ENCODE measurements at places on chromosomes 7 and 10.

DNA sequence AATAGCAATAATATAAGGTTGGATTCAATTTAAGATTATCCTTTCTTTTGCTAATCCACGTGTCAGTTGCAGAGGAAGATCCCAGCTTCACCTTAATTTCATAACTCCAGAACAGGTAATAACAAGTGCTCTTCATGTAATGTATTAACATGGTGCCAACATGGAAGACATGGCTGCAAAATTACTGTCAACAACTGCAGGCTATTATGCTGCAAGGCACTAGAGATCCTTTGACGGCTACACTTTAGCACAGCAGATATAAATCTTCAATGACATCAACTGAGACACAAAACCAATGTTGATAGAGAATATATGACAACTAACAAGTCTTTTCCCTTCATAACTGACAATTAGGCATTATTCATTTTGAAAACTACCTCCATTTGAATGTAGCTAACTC lies 96.1 kb downstream of the RNF133 start:
- no peak for DNase-seq

GRCh38 chr10:78687626-78688025 lies 381.1 kb upstream of the ZMIZ1 start:
- DNase-seq = no peak

DNA sequence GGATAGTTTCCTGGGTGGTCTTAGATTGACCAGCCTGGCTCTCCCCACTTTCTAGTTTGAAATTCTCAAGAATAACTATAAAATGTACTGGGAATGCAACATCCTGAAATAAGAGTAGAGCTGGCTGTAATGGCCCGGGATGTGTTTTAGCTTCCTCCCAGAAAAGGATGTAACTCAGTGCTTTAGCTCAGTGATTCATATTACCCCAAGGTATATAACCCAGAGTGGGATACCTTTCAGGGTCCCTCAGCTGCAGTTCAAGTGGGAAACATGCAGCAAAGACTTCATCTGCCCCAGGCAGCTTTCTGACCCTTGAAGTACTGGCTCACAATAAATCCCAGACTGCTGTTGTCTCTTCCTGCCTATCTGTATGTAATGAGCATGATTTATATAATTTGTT lies 666.7 kb upstream of the KCND2 start:
- DNase-seq = no peak

GRCh38 chr7:30899630-30900029 lies 12.0 kb upstream of the AQP1 start:
- no peak for DNase-seq

DNA sequence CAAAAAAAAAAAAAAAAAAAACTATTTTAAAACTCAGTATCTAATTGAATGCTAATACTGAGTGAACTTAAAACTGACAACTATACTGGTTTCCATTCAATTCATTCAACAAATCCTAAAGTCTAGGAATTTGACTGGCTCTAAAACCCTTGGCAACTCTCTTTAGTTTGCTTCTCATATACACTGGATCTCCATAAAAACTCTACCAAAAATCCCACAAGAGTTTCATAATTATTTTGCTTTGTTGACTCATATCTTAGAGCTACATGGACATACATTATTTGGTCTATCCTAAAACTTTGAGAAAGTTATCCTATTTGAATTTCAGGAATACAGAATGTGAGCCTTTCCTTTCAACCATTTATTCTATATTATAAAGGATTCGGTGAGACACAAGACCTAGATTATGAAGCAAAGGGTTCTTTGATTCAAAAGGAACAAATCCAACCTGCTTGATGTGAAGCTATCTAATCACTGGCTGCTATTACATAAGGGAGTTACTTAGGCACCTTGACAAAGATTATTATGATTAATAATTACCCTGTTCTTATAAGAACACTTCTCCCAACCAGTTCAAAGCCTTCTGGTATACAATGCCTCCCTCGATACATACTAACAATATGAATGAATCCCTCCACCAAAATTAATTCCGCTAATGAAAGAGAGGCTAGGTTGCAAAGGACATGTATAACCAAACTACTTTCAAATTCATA lies 15.8 kb upstream of the KMT2E start:
- DNase-seq = no peak

DNA sequence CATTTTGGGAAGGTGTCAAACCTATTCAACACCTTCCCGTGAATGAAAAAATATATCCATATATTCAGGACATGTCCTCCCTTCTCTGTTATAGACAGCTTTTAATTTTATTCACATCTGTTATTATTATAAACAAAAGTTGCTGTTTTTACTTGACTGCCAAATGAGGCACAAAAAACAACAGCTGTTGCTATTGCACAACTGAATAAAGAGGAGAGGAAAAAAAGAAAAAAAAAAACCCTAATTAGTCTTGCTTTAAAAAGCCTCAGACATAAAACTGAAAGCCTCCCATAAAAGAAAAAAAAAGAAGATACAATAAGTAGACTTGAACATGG lies 153.4 kb downstream of the BMPER start:
- no peak for DNase-seq

DNA sequence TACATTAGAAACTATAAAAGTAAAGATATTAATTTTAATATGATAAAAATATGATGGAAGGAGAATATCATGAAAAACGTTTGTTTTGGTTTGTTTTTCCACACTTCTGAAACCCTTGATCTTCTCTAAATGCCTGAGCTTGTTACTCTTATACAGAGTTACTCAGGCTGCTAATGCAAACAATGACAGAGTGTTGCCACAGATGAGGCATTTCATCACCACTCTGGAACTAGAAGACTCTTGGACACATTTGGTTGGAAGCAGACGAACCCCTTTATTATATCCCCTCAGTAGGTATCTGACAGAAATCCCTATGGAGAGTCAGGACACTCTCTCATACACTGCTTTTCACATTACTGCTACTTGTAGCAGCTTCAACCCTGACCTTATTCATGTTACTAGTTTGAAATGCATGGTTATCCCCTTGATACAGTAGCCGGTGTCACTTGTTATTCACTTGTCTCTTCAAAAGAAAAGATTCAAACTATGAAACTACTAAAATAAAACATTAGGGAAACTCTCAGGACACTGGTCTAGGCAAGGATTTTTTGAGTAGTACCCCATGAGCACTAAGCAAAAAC lies 66.9 kb downstream of the SEMA3C start:
- DNase-seq = no peak

- DNase-seq = no peak
Observed at GRCh38 chr10:29183301-29183945, 105.4 kb upstream of the LYZL1 start.

GRCh38 chr10:15744217-15744865 lies 24.6 kb upstream of the ITGA8 start:
- DNase-seq = peak; percentile 76

DNA sequence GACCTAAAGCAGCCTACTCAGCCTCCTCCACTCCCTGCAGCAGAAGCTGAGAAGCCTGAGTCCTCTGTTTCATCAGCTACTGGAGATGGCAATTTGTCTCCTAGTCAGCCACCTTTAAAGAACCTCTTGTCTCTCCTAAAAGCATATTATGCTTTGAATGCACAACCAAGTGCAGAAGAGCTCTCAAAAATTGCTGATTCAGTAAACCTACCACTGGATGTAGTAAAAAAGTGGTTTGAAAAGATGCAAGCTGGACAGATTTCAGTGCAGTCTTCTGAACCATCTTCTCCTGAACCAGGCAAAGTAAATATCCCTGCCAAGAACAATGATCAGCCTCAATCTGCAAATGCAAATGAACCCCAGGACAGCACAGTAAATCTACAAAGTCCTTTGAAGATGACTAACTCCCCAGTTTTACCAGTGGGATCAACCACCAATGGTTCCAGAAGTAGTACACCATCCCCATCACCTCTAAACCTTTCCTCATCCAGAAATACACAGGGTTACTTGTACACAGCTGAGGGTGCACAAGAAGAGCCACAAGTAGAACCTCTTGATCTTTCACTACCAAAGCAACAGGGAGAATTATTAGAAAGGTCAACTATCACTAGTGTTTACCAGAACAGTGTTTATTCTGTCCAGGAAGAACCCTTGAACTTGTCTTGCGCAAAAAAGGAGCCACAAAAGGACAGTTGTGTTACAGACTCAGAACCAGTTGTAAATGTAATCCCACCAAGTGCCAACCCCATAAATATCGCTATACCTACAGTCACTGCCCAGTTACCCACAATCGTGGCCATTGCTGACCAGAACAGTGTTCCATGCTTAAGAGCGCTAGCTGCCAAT lies 202.2 kb downstream of the ZEB1 start:
- peak; percentile 32 for DNase-seq

- no peak for DNase-seq
Observed at GRCh38 chr7:2540641-2541051, 14.7 kb downstream of the BRAT1 start.

- no peak for DNase-seq
Observed at GRCh38 chr7:12783421-12784095, 96.1 kb downstream of the ARL4A start.

DNA sequence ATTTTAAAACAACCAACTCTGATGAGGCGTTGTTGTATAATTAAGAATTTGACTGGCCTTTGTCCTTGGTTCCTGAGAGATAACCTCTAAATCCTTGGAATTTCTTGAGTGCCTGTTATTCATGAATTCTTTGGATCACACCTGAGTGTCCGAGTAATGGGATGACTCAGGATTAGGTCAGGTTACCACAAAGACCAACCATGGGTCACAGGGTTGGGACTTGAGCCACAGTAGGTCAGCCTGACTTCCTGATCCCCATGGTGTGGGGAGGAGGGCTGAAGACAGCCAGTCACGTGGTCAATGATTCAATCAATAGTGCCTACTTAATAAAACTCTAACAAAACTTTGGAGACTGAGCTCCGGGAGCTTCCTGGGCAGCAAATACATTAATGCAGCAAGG lies 192.5 kb downstream of the GFRA1 start:
- no peak for DNase-seq

DNA sequence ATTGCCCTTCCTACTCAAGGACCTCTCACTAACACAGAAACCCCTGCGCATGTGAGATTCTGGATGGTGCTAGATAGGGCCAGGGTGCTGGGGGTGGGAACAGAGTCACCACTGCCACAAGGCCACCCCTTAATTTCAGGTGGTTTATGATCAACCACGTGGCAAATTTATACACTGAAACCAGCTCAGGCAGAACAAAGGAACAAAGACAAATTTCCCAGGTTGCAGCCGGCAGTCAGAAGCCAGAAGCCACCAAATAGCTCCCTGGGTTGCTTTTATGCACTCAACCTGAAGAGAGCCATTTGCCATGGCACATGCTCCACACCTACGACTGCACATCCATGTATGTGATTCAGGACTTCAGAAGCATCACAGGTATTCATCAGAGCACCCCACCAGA lies 2.5 kb downstream of the VOPP1 start:
- peak; percentile 82 for DNase-seq

DNA sequence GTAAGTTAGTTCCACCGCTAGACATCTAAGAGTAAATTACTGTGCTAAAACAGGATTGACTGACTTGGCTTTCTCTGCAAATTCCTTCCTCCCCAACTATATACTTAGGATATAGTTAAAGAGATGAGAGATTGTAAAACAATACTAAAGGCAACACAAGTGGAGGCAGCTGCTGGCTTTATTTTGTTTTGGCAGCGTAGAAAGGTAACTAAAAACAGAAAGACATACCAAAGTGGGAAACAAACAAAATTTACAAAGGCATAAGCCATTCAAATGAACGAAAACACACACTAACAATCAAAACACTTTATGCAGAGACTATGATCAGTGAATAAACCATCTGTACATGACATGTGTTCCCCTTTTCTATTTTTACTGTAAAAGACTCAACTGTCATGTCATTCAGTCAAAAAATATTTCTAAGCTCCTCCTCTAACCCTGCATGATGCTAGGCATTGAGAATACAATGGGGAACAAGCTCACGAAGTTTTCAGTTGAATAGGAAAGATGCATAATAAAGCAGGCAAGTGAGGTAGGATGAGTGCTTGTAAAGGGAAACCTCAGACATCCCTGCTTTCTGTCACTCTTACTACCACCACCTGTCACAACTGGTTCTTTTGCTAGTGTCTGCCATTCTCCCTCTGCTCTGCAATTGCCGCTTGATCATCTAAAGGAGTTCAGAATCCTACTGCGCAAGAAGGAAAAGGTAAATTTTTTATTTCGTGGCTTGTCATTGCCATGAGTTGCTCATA lies 64.2 kb upstream of the COL1A2 start:
- DNase-seq = no peak

GRCh38 chr10:124289851-124290795 lies 128.6 kb downstream of the OAT start:
- DNase-seq = peak; percentile 87

- DNase-seq = peak; percentile 43
Observed at GRCh38 chr10:110535958-110536891, 31.3 kb upstream of the SMC3 start.

GRCh38 chr7:112121318-112121717 lies 84.9 kb downstream of the DOCK4 start:
- DNase-seq = no peak

GRCh38 chr7:33806298-33807154 lies 98.8 kb upstream of the BMPER start:
- no peak for DNase-seq

GRCh38 chr7:107560898-107561516 lies 2.7 kb downstream of the COG5 start:
- DNase-seq = no peak
